CD8-positive, alpha-beta memory T cell (primary cell): ENCODE measurements at places on chromosomes 12 and 14.

DNA sequence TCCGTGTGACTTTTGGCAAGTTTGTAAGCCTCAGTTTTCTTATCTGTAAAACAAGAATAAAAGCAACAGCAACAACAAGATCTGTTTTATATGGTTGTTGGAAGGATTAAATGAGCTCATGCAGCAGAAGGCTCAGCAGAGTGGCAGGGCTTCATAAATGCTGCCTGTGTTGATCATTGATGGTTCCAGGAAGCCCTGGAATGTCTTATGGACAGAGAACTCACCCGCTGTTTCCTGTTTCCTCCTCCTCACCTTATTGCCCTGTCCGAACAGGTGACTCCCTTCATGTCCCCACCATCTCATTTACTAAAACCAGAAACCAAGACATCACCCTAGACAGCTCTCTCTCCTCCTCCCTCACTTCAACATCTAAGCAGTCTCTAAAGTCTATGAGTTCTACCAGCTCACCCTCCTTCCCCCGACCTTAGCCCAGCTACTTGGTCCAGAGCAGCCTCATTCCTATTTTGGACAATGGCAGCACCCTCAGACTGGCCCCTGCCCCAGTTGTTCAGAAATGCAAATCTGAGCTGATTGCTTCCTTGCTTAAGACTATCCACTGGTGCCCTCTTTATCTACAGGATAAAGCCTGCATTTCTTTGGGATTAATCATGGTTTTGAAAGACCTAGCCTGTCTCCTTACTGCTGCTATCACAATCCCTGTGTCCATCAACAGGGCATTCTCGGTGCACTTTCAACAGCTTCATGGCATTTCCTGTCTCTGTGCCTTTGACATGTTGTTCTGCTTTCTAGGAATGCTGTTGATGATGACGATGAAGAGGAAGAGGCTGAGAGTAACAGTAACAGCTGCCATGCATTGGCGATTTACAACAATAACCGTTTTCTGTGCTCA lies 21.4 kb upstream of the GSG1 start:
- no peak for DNase-seq

DNA sequence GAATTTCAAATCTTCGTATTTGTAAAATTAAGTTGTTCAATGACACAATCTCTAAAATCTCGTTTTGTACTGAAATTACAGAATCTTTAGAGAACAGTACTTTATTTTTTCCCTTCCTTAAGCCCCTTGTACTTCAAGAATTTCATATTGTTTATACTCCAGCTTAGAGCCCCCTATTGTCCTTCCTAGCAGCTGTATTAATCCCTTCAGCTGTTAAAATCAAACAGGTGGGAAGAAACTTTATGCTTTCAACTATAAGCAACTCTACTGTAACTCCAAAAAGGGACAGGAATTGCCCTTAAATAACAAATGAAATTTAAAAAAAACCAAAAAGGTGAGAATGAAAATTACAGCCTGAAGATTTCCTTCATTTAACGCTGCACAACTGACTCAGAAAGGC lies 1.7 kb downstream of the NACA start:
- no peak for DNase-seq

DNA sequence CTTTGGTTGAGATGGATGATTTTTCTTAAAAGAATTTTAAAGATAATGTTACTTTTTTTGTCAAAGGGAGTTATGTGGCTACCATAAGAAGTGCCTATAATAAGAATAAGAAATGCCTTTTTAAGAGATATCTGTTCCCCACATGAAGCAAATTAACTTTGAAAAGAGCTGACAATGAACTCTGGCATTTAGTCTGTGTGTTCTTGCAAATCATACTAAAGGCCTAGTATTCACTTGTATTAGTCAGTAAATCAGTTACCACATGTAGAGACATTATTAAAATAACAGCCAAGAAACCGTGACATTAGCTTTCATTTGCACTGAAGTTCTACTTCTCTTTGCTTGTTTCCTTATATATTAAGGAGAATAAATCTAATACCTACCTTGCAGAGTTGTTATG lies 296.3 kb downstream of the CCDC91 start:
- DNase-seq, result no peak

DNA sequence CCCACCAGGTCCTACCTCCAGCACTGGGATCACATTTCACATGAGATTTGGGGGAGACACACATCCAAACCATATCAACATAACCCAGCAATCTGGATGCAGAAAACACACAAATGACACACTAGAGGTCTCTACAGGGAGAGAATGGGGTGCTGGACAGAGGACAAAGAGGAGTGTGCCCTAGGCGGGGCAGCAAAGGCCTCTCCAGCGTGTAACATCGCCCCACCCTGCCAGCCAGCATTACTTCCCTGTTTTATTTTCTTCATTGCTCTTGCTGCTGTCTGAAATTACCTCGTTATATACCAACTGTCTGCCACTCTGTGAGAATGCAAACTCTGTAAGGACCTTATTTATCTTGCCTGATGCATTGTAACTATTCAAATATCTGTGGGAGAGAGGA lies 61.1 kb downstream of the RIMBP2 start:
- DNase-seq, result no peak

GRCh38 chr12:25322918-25323531 lies 72.3 kb upstream of the KRAS start:
- DNase-seq, result no peak

- no peak for DNase-seq
Measured at GRCh38 chr14:89674936-89675335, 257.9 kb upstream of the FOXN3 start.

- DNase-seq, result no peak
Measured at GRCh38 chr12:85007836-85008235, 28.2 kb downstream of the TSPAN19 start.

DNA sequence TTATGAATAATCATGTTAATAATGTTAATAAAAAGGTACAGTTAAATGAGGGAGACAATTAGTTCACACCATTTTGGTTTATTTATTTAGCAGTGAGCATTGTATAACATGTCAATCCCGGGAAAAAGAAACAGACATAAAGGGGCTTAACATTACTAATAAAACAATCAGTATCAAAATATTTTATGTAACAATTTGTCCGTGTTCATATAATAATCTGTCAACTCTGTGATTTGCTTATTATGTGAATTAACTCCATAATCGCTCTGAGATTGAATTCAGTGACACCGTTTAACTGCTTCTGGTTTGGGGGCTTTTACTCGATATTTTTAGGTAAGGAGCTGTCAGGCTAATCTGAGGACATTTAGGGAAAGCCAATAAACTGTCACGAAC lies 95.8 kb upstream of the HMGA2 start:
- DNase-seq, result no peak

DNA sequence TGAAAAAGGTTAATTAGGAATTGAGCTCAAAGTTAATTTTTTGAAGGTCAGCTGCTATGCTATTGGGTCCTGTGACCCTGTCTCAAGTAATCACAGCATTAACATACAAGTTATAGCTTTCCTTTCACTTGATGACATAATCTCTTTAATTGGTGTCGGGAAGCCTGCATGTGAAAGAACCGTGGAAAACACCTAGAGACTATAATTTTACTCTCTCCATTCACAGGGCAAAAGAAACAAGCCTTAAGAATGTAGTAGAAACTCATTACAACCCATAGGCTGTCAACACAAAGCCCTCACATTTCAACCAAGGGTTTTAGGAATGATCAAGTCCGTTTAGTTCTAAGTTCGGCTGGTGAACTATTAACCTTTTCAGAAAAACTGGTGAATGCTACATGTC lies 104.4 kb downstream of the PPM1A start:
- DNase-seq, result no peak

DNA sequence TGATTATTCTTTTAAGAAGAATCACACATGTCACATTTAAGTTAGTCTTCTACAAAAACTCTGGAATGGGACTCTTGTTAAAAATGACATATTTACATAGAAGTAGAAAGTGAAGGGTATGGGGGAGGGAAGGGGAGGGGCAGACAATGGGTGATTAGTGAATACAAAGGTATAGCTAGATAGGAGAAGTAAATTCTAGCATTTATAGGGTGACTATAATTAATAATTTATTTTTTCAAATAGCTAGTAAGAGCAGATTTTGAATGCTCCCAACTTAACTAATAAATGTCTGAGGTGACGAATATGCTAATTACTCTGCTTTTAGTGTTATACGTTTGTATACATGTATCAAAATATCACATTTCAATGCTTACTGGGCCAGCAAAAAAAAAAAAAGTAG lies 59.4 kb downstream of the BLTP3B start:
- DNase-seq, result no peak

DNA sequence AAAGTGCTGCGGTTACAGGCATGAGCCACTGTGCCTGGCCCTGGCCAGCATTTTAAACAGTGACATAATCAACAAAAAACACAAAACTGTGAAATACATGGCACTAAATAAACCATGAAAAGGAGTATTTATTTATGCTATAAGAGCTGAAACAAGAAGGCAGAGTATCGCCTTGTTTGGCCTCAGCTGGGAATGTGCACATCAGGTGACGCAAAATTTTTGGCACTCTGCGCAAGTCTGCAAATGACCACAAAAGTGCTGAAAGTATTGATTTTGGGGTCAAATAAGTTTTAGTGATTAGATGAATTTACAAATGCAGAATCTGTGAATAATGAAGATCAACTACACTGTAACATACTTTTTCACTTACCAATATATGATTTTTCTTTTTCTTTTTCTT lies 36.6 kb upstream of the NFKBIA start:
- DNase-seq, result no peak
